AG08396 (cell line): ENCODE measurements at places on chromosomes 13 and 19.

DNA sequence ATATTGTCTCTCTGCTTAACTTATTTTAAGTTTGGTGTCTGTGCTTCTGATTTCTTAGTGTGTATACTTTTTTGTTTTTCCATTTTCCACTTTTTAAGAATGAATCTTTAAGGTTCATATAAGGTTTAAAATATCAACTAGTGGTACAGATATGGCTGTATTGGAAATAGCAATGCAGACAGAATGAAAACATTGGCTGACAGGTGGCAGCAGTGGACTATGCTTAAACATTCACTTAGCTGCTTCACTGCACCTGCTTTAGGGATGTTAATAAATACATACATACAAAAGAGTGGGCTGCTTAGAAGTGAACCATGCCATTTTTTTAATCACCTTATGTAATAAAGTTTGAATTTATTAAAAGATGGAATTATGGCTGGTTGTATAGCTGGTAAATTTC, 27.3 kb downstream of the TM9SF2 start:
- DNase-seq = no peak

- no peak for DNase-seq
Measured at GRCh38 chr13:26401578-26402021, 147.7 kb downstream of the CDK8 start.

DNA sequence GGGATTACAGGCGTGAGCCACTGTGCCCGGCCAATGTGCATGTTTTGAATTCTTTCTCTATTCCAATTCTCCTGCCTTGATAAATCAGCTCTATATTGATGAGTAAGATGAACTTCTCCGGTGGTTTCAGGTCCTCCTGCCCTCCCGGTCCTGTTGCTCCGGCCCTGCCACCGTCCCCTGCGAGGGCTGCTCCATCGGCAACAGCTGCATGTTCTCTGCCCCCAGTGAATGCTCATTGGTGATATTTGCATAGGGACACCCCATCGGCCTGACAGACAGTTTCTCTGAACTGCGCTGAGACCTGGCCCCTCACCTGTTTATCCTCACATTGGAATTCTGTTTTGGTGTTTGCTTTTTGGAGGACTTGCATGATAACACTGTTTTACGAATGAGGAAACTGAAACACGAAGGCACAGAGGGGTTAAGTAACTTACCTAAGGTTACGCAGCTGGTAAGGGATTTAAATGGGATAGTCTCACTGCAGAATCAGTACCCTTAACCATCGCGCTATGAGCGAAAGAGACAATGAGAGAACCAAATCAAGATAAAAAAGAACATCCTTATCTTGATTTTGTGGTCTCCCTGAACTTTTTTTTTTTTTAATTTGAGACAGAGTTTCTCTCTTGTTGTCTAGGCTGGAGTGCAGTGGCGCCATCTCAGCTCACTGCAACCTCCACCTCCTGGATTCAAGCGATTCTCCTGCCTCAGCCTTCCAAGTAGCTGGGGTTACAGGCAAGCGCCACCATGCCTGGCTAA, 32.2 kb downstream of the ZNF557 start:
- no peak for DNase-seq

DNA sequence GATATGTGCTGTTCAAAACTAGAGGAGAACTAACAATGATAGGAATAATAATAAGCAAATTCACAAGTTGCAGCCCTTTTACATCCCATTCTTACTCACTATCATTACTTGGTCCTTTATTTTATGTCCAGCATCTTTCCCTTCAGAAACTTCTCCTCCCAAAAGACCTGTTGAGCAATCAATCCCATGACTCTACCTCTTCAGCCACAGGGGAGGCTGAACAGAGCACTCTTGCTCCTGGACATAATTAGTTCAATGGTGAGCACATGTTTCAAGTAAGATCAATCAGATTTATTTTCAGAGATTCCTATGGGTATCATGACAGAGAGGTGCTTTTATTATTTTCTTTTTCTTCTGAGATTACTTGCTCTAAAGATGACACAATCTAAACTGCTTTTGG, 260.0 kb downstream of the COG6 start:
- no peak for DNase-seq

- no peak for DNase-seq
Measured at GRCh38 chr13:69690999-69691398, 416.6 kb upstream of the ATXN8OS start.

- no peak for DNase-seq
Measured at GRCh38 chr19:42989851-42990250, 36.4 kb downstream of the PSG11 start.

DNA sequence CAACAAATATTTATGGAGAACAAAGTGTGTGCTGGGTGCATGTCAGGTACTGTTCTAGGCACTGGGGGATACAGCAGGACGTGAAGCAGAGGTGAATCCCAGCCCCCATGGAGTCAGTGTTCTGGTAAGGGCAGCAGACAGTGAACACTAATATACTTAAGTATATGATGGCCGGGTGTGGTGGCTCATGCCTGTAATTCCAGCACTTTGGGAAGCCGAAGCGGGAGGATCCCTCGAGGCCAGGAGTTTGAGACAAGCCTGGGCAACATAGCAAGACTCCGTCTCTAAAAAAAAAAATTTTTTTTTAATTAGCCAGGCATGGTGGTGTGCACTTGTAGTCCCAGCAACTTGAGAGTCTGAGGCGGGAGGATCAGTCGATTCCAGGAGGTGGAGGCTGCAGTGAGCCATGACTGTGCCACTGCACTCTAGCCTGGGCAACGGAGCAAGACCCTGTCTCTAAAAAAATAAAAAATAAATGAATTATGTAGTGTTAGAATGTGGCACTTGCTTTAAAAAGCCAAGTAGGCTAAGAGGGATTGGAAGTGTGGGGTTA, 22.6 kb downstream of the CHST8 start:
- no peak for DNase-seq
